Motor neuron (in vitro differentiated cells): ENCODE measurements at places on chromosomes 3 and 15. TPM values are rescaled to one million over a fixed set of nuclear protein-coding genes. Genes with fewer than 3 reads are reported as not detected.

TNNC1 gene
- total RNA-seq = 0.73 and 2.0 TPM in 2 replicates

DNA sequence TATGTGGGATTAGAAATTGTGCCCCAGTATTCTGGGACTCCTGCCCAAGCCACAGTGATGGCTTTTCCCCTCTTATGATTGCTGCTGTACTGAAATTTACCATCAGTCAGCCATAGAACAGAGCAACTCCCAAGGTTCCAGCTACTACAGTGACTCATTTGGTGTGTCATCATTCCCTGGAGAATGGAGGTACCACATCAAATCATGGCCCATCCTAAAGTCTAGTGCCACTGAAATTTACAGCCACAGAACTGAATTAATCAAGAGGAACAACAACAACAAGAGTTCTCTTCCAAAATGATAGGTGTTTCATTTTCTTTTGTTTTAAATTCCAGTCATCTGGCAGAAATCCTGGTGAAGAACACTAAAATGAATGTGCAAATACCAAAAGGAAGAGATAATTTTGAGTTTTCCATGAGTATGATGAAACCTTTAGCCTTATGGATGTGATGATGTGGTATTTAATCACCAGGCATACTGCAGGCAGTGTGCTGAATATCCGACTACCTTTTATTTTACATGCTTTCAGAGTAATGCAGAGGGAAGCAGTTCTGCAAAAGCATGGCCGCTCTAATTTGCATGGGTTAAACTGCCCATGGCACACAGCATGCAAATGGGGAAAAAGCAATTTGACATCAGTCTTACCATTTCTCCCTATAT lies 75.6 kb upstream of the SLC2A2 start:
- ATAC-seq = peak; percentile 98

DNA sequence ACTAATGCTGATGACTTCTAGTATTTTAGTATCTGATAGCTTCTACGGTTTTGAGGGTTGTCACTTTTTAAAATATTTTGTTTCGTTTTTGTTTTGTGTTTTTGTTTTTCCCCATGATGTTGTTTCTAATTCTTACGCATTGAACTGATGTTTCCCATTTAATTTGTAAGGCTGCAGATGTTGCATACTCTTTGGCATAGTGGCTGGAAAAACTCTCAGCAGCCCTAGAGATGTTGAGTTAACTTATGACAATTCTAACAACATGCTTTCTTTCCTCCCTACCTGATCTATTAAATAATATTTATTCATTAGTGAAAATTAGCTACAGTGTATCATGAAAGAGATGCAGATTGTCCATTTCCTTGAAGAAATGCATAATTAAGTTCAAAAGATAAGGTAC lies 559.3 kb upstream of the GRM7 start:
- ATAC-seq = no peak

- ATAC-seq = peak; percentile 45
Measured at GRCh38 chr15:70488002-70488605, 275.3 kb downstream of the UACA start.

COLQ gene
- 10.1 and 12.0 TPM in 2 replicates for total RNA-seq

DNA sequence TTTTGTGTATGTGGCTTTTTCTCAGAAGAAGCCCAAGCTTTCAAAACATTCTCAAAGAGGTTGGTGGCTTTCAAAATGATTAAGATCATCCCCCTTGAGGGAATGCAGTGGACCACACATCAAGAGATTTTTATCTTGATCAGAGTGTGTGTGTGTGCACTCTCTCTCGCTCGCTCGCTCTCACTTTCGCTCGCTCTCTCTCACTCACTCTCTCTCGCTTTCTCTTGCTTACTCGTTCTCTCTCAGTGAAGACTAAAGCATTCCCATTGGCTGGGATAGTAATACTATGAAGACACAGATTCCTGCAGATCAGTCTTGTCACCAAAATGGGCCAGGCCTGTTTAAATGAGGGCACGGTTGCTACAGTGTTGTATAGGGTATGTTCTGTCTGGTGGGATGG lies 365.7 kb downstream of the EDEM1 start:
- ATAC-seq = no peak

- no peak for ATAC-seq
Measured at GRCh38 chr3:188185717-188186251, 31.8 kb downstream of the LPP start.
